Stimulated activated CD4-positive, alpha-beta T cell treated with anti-CD3 and anti-CD28 coated beads, Interleukin-12 subunit alpha, Interleukin-12 subunit beta, amount 100 ng/mL, for 48 hours (primary cell): ENCODE measurements at places on chromosomes 3 and 15.

- DNase-seq = no peak
These were observed 3.6 kb downstream of the CYB561D2 start for GRCh38 chr3:50354186-50354764.

- no peak for DNase-seq
These were observed 4.5 kb downstream of the INKA1 start for GRCh38 chr3:49807431-49808114.

DNA sequence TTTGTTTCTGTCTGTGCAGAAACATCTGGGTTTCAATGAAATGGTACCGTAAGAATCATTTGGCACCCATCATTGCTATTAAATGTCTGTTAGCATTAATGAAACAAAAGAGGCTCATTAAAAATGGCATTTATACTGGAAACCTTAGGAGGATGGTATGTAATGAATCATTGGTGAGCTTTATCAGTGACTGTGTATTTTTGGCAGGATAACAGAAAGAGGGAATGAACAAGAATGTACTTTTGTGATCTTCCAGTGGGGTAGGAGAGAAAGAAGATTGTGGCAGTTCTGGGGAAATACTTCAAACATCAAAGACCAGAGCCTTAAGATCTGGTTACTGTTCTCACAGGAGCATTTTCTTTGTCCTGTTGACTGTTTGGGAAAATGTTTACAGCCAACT is 4.7 kb upstream of the DCBLD2 start:
- DNase-seq = no peak

- DNase-seq = no peak
These were observed 85.8 kb downstream of the LINGO1 start for GRCh38 chr15:77546870-77547269.
